ENCODE measurements at places on chromosomes 11 and 22.
A peak's percentile ranks its signal among the peaks of the same experiment; 100 is the strongest.

DNA sequence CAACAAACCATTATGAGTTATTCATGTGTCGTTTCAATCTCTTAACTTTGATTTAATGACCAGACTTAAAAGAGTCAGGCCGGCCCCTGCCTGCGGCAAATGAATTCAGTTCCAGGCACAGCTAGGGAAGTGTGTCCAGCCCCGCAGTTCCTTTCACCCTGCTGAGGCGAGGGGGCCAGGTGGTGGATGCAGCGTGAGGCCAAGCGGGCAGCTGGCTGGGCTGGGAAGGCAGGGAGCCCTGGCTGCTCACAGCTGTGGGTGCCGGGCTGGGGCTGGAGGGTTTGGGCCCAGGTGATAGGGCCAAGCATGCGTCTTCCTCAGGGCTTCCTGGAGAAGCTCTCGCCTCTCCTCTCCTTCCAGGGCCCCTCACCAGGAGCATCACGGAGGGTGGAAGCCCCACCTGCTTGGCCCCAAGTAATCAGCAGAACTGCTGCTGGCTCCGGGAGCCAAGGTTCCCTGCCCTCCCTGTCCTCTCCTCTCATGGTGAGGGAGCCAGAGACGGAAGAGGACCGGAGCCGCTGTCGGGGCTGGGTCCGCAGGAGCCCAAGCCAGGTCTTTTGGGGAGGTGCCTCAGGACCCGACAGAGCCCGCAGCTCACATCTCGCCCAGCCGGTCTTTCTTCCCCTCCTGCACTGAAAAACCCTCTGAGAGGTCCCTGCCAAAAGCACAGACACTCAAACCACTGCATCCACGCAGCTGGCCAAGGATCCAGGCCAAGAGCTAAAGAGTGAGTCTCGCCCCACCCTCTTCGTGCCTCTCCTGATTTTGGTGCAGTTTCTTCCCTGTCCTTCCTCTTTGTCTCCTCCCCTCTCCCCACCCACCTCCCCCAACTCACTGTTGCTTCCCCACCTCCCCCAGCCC is 97.0 kb downstream of the ST3GAL4 start:
- DNase-seq: no peak

DNA sequence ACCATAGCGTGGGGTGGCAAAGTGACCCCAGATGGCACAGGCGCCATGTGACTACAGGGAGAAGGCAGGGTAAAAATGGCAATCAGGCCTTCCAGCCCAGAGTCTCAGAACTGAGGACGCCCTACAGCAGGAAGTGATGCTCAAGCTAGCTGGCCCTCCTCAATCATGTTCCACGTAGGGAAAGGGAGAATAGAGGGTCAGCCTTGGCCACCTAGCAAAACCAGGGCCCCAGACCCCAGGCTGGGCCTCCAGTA is 978 bp upstream of the ANKRD13D start:
- no peak for DNase-seq

GRCh38 chr22:44620129-44620840 is 81.7 kb upstream of the PRR5 start:
- DNase-seq: peak; percentile 63

GRCh38 chr11:118436639-118437207 is 431 bp downstream of the KMT2A start:
- DNase-seq: no peak

DNA sequence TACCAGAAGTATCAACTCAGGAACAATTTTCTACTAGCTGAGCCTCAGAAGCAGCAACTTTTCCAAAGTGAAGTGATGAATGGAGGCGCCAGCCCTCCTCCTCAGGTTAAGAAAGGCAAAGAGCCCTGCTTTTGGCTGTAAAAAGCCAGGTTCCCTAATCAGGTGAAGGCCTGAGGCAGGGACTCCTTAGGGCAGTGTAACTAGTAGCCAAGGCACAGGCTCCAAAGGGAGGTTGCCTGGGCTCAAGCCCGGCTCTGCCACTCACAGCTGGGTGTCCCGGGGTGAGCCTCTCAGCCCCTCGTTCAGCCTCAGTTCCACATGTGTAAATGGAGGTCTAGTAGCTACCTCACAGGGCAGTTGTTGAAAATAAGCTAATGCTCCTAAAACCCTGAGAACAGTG is 19.5 kb downstream of the TSKU start:
- DNase-seq: no peak

DNA sequence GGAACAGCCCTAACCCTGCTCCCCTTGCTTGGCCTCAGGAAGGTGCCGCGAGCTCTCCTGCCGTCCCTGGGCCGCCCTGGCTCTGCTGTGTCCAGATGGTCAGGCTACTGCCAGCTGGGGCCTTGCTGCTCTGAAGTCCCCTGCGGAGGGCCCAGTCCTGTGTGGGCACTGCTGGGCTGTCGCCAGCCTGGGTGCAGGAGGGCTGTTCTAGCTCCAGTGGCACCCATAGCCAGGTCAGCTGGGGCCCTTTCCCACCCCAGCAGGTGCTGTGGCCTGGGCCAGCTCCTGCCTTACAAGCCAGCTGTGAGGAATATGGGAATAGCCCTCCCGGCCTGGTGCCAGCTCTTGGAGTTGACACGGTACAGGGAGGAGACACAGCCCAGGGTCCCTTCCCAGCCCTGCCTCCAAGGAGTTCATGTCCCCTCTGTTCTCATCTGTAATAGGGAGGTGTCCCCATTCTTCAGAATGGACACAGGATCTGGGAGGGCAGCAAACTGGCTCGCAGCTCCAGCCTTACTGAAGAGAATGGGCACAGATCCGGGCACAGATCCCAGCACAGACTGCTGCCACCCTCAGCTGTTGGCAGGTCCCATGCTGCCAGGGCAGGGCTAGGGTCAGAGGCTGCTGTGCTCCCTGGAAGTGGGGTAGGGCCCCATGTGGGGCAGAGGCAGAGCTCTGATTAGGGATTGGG is 3.9 kb downstream of the DERL3 start:
- no peak for DNase-seq

DNA sequence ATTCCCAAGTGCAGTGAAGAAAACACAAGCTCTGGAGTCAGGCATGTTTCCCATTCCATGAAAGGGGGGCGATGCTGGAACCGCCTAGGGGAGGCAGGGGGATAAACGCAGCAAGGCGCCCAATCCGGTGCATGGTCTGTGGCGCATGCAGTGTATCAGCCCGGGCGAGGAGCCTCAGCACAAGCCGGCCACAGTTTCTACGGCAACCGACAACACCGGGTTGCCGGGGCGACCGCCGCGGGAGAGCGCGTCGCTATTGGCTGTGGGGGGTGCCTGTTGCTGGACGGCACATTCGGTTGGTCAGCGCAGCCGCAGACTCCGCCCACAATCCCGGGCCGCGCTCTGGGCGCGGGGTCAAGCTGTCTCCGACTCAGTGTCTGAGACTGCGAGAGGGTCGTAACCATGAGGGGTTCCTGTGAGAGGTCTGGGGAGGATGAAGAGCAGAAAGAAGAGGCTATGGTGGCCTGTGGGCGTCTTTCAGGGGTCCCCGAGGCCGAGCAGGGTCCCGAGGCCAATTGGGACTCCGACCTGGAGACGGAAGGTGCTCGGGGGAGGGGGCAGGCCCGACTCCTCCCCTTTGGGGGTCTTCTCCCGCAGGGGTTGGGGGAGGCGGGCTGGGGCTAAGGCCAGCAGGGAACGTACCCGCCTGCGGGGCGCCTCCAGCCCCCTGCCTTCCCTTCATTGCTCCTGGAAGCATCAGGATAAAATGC is at the start of gene LRRC74B:
Gene LRRC74B (plus strand): TSS at position 362 of the 710 bp plus-strand sequence. CDS start 41 bp downstream, at position 403.
- peak; percentile 79 for DNase-seq

- DNase-seq: no peak
These were observed 160.2 kb upstream of the BLID start for GRCh38 chr11:122276221-122276620.

DNA sequence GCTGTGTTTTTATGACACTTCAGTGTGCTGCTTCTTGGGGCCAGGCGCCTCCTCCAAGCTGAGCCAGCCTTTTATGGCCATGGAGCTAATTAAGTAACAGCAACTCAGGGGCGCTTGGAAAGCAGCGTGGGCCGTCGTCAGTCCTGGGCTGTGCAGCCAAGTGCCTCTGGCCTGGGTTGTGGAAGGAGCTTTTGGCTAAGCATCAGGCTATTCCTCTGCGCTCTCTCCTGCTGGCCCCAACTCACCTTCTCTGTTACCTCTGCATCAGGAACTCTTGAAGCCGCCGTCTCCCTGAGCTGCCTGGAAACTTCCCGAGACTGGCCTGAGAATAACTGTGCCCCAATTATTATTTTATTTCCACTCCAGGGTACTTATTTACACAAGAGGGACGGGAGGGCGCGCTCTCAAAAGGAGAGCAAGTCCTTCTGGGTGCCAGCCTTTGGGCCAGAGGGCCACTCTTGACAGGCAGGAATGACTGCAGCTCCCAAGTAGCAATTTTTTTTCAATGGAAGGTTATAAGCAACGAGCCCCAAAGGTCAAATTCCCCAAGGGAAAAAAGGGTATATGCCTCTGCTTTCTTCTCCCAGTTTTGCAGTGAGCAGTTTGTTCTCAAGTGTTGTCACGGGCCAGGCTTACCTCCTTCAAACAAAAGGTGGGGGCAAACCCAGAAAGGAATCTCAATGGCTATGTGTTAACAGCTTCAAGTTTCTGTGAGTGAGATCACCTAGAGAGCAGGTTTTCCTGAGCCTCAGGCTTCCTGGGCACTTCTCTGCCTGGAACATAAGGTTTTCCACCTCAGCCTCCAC is 38.5 kb upstream of the NAV2 start:
- DNase-seq: no peak

GRCh38 chr11:116539836-116540418 is 232.9 kb downstream of the BUD13 start:
- no peak for DNase-seq

Measured in activated T-cell treated with anti-CD3 and anti-CD28 coated beads for 48 hours (primary cell).